ENCODE measurements at places on chromosomes 16 and 17.

DNA sequence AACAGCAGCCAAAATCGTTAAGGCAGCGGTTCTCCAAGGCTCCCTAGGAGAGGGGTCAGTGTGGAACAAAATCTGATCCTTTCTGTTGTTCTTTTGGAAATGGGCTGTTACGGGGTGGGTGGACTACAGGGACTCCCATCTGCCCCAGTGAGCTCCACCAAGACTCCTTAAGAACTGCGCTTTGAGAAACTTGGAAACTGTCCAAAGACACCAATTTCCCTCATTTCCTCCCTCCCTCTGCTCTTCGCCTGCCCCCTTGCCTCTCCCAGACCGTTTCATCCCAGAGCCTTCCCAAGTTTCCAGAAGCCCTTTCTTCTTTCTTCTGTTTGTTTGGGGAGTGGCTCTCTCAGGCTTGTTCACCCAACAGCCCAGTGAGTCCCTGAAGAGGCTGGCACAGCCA lies 205.4 kb downstream of the COPRS start:
- DNase-seq, result no peak

DNA sequence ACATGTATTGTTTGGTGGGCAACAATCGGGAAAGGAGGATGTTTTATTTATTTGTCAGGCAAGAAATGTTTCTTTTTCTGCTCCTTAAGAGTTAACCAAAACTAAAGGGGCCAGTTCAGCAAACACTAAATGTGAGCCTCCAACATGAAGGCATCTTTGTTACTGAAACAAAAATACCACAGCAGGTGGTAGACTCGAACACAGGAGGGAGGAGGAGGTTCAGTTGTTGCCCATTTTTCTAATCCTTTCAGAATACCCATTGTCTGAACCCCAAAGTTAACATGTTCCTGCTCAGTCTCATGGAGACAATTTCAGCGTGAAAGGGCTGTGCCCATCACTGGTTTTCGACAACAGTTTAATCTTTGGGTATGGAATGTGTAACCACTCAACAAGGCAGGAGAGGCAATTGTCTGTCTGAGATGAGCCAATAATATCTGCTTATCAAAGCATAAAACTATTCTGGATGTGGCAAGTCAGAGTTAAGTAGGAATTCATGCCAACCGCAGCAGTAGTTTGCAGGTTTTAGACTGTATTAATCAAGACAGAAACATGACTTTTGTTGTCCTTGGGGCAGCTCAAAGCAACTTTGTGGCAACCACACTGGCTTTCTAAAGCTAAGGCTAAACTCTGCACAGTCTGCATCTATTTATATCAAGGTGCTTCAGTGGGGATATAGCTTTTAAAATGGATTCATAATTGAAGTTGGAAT lies 211.7 kb downstream of the FTO start:
- no peak for DNase-seq

DNA sequence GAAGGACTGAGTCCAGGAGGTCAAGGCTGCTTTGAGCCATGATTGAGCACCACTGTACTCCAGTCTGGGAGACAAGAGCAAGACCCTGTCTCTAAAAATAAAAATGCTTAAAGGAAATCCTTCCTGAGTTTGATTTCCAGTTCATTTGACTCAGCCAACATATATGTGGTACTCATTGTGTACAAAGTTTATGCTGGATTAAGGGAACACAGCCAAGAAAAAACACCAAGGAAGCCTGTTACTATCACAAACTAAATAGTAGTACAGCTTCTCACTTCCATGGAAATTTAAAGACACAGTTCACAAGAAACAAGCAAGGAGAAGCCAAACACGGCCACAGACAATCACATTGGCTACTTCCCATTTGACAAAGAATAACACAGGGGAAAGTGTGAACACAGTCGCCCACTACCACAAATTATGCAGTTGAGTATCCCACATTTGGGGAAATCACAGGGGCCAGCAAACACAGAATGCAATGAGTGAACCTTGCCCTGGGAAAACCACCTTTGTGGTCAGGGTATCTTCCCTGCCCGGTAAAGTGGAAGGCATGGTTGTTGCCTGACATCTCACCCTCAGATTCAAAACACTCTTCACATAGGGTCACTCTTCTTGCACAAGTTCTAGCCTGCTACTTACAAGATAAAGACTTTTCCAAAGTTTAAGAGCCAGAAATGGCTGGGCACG lies 14.5 kb downstream of the TEX14 start:
- peak; percentile 61 for DNase-seq

DNA sequence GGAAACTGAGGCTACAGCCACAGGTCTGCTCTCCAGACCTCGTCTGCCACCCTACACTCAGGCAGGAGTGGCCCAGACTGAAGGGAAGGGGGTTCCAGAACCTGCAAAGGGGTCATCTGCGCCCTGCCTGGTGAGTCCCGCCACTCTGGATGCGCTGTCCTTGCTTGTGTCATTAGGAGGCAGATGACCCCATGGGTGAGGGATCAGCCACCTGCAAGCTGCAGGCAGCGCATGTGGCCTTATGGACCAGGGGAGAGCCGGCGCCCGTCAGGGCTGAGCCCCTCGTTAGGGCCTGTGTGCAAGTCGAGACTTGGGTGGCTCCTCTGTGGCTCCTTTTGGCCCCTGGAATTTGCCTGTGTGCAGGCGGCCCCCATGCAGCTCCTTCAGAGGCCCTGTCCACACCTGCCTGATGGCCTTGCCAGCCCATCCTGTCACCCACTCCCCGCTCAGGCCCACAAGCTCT lies 5.7 kb downstream of the ZFPM1 start:
- DNase-seq, result no peak

DNA sequence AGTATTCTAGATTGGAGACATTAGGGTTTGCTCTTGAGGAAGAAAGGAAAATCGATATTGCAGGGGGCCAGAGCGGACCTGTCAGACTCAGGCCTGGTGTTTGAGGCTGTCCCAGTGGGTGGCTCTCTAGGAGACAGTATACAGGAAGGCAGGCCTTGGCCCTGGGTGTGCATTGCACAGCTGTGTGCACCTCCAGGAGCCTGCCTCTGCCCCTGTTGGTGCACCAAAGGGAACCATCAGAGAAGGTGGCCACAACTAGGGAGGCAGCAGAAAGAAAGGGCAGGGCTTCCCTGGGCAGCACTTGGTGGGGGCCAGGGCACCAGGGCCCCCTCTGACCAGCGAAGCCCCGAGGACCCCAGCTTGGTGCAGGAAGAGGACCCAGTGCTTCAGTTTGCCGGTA lies 188.0 kb downstream of the NTN1 start:
- no peak for DNase-seq

DNA sequence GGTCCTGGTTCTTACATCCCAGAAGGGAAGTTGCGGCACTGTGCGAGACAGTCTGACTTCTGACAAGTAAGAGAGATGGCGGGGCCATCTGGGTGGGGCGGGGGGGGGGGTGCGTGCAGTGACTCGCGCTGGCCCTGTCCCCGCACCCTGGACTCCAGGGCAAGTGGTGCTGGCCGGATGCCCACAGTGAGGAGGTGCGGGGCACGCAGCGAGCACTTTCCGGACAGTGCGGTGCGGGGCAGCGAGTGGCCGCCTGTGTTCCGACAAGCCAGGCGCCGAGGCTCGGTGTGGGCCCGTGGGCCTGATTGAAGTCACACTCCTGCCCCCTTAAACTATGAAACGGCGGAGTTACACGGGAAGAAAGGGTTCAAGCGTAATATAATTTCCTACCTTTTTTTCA lies 106.4 kb downstream of the BANP start:
- DNase-seq, result no peak

- peak; percentile 81 for DNase-seq
Observed at GRCh38 chr17:38749223-38750043, 1.3 kb upstream of the PCGF2 start.
